ENCODE measurements at places on chromosomes 1 and 21.
A peak's percentile ranks its signal among the peaks of the same experiment; 100 is the strongest.

GRCh38 chr1:187645651-187646050 lies 816.9 kb downstream of the PLA2G4A start:
- no peak for DNase-seq

GRCh38 chr1:12434174-12434573 lies 183.8 kb downstream of the DHRS3 start:
- DNase-seq = no peak

DNA sequence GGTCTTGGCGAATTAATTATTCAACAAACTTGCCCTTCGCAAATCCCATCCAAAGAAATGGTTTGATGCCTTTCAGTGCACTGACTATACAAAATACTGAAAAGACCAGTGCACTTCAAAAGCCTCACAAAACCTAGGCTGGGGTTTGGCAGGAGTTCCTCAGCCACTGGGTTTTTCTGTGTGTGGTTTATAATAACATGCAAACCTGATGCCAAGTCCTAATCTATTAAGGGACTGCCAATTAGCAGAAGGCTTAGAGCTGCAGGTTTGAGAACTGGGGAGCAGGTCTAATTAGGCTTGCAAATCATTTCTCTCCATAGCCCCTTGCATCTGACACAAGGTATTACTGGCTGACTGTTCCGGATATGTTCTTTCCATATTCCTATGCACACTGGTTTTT lies 27.7 kb downstream of the PLPP3 start:
- DNase-seq = no peak

DNA sequence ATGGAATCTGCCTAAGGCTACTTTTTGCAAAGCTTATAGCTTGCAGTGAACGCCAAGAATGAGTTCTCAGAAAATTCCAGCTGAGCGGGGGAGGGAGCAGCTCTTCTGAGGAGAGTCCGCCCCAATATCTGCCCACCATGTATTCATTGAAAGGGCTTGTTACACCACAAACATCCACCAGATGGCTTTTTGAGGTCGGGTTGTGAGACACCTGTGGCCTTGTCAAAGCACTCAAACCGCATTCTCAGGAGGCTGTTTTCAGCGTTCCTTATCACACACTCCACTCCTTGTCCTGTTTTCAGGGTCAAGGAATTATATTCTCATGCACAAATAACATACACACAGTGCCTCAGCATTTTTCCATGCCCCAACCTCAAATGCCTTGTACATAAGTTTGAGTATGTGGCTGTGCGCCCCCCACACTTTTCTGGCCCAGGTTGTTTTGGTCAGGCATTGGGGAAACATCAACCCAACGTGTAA lies 3.9 kb upstream of the C4BPB start:
- peak; percentile 64 for DNase-seq

- DNase-seq = no peak
These were observed 1.1 kb downstream of the CCDC17 start for GRCh38 chr1:45622524-45623394.
